ENCODE measurements at places on chromosomes 2 and 18.

GRCh38 chr2:170501421-170502043, 213.6 kb upstream of the SP5 start:
- no peak for DNase-seq

DNA sequence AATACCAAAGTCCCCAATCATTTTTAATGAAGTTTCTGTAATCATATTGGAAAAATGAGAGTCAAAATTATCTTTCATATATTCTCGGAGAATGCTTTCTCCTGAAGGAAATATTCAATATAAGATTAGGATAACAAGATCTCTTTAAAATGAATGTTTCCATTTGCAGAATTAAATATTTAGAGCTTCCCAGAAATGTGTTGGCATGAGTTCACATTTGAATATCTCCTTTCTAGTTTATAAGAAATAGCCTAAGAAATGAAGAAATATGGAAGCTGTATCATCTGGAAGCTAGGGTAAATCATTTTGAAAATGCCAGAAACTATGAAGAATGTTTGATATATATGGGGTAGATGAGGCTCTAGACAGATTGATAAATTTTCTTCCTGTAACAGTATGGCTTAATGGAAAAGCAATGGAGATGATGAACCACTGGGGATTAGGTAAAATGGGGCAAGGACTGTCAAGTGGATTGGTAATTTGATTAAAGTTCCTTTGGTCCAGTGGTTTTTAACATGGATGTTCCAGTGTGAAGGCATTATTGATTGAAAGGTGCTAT, 184.6 kb upstream of the ZNF804A start:
- no peak for DNase-seq

GRCh38 chr18:25298853-25299274, 53.1 kb downstream of the ZNF521 start:
- DNase-seq: no peak

DNA sequence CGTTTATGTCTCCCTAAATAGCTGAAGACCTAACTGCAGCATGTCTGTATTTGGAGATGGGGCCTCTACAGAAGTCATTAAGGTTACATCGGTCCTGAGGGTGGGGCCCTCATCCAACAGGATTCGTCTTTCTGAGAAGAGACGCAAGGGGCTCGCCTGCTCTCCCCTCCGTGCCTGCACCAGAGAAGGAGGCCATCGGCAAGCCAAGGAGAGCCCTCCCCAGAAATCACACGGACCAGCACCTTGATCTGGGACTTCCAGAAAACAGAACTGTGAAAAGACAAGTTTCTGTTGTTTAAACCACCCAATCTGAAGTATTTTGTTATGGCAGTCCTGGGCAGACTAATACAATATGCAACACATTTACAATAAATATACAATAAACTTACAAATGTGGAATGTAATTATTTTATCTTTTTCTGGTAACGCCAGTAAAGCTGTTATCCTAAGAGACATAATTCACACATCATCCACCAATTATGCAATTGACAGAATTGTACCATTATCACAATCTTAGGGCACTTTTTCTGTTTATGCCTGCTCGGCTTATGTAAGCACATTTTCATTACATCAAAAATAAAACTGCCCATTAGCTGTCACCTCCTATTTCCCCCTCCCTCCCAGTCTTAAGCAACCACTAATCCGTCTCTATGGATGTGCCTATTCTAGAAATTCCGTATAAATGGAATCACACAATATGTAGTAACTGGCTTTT, 6.1 kb downstream of the HSBP1L1 start:
- no peak for DNase-seq

DNA sequence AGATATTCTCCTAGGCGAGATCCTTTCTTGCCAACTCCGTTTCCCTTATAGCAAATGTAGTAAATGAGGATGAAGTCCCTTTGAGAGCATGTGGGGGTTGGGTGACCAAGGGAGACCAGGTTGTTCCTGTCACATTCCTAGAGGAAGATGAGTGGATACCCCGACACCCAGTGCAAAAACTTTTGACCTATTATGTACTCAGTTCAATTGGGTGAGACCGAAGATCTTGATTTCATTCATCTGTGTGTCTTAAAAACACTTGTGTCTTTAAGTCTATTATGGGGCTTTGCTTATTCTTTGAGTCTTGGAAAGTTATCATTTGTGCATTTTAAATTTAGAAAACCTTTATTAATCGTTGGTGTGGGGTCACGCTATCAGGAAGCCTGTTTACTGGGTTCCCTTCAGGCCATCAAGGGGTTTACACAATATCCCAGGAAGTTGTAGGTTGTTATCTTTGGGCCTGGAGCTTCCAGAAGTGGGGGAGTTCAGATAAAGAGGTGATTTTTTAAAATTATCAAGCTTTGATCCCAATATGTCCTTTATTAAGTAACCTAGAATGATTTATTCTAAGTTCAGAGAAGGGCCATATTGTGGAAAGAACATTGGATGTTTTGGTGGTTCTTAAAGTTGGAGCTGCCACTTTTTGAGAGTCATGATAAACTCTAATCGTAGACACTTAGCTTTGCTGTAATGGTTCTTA, 2.8 kb downstream of the RHOB start:
- DNase-seq: no peak

DNA sequence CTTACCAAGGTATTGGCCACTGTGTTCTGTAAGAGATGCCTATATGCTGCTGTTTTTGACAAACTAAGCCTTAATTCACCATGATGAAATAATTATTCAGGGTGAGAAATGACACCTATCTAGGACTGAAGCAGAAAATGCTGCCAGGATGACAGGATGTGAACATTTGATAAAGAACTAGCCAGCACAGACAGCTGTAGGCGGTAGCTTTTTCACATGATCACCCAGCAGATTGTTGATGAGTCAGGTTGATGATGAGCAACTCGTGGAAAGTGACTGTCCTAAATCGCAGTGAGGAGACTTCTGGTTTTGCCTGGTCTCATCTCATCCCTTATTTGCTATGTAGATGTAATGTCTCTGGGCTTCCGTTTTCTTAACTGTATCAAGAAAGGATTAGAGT, 144.1 kb downstream of the PRPF40A start:
- DNase-seq: no peak

- DNase-seq: no peak
Measured at GRCh38 chr18:21449367-21450290, 150.9 kb downstream of the ESCO1 start.

DNA sequence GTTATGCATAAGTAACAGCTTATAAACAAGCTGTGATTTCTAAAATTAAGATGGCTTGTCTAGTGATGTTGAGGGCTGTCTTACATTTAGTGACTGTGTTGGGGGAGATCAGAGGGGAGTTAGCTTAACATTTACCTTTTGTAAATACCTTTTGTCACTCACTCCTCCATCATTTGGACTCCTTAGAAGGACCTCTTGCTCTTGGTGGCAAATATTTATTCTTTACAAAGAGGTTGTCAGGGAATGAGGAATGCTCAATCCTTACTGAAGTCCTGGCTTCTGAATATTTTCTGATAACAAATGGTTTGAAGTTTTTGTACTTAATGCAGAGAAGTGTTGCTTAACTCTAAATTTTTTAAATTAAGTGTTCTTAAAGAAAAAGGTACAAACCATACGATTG, 438.8 kb upstream of the FAM98A start:
- DNase-seq: no peak

- no peak for DNase-seq
Measured at GRCh38 chr2:147763861-147764260, 81.0 kb upstream of the ACVR2A start.

DNA sequence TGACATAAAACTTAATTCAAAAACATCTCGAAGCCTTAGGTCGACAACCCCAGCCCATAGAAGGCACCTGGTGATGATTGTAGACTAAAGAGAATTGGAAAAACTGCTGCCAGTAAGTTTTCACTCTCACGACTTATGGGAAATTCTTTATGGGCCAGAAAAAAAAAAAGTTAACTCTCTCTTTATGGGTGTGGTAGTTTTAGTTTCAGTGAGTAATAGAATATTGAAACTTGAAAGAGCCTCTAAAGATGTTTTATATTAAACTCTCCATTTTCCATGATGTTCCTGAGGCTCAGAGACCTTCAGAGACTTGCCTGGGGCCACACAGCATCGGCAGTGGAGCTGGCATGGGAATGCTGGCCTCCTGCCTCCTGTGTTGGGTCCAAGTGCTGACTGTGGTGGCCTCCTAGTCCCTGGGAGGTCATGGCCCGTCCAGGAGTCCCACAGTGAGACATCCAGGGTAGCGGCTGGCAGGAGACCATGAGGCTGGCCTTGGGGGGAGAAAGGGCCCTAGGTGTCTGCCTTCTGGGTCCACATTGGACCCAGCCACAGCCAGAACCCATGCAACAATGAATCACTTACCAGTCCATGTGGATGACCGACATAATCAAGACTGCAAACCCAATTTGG, 158.9 kb downstream of the SEPTIN10 start:
- DNase-seq: no peak

GRCh38 chr18:23585007-23585871, 1.1 kb downstream of the NPC1 start:
- no peak for DNase-seq

DNA sequence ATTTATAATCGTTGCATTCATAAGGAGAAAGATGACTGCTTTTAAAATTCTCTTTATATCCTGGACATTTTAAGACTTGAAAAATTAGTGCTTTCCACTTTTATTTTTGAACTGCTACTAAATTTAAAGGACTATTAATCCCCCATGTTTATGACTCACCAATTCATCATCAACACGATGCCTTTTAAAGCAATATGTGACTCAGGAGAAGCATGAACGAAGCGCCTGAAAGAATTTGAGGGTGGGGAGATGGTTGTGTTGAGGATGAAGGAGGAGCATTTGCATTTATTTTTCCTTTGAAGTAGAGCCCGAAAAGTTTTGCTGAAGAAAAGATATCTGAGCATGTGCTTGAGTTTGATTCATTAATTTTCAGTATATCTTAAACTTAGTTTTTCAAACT, 192.2 kb upstream of the LRRTM1 start:
- DNase-seq: no peak

- DNase-seq: no peak
Measured at GRCh38 chr2:240293557-240294461, 141.7 kb upstream of the GPC1 start.

DNA sequence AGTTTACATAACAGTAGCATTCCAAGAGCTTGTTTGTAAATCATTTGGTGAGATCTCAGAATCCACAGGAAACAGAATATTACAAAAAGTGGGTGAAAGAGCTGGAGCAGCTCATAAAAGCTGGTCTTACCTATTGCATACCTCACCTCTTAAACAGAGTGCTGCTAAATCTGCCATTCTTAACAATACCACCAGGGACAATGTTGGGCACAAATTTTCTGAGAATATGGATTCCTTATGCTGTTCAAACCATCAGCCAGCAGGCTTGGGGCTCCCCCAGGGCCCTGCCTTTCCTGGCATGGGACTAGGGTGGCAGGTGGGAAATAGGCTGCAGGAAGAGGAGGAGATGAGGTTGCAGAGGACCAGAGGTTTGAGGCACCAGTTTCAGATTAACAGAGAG, 55.6 kb downstream of the TGFA start:
- DNase-seq: no peak

DNA sequence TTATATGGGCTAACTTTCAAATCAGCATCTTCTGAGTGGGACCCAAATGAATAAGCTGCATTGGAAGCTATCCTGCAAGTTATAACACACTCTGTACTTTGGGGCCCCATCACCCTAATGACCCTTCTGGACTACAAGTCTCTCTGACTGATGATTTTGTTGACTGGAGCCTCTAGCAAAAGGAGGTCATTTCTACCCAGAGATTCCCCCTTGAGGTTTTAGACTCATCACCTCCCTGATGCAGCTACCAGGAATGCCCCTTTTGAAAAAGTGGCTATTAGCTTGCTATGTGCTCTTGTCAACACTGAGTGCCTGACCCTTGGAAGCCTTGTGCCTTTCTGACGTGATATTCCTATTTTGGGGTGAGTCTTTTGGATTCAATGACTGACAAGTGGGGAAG, 54.5 kb upstream of the NEMP2 start:
- DNase-seq: no peak

DNA sequence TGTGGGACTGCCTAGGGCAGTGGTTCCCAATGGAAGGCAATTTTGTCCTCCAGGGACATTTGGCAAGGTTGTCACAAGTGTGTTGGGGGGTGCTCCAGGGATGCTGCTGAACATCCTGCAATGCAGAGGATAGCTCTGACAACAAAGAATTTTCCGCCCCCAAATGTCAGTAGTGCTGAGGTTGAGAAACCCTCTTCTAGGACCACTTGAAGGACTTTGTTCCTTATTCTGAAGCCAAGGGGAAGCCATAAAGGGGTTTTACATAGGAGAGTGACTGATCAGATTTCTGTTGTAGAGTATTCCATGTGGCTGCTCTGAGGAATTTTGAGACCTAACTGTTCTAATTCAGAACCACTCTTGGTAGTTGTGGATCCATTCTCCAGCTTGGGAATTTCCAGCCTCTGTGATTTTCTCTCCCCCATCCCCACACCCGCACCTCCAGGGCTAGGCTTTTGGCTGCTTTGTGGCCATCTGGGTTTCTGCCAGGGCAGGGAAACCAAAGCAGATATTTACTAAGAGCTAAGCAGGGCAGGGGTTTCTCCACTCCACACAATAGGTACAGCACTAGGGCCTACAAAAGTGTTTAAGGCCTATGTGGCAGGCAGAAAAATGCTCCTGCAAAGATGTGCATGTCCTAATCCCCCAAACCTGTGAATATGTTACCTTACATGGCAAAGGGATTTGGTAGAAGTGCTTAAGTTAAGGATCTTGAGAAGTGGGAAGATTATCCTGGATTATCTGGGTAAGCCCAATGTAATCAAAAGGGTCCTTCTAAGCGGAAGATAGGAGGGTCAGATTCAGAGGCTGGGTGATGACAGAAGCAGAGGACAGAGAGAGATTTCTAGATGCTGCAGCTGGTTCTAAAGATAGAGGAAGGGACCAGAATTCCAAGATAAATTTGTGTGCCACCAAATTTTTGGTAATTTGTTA, 135.4 kb downstream of the TMEM17 start:
- DNase-seq: no peak

GRCh38 chr18:12287131-12287681, 20.8 kb upstream of the TUBB6 start:
- DNase-seq: no peak

GRCh38 chr2:148162871-148163270, 142.0 kb downstream of the MBD5 start:
- DNase-seq: no peak

GRCh38 chr2:238640486-238640885, 207.4 kb upstream of the TWIST2 start:
- DNase-seq: no peak

DNA sequence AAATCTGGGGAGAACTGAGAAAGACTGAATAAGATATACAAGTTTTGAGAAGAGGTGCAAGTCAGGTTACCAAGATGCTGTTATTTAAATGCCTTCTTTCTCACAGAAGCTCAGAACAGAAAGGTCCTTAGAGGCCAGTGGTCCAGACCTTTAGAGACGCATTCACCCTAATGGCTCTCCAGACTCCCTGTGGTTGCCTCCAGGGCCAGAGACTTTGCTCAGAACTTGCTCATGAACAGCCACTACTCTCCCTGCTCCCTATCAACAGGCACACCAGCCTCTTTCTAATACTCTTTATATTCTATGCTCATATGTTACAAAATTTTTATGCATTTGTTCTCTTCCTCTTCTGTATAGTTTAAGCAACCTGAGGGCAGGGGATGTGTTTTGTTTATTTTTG, 349.0 kb upstream of the TNP1 start:
- DNase-seq: no peak

All from activated CD4-positive, alpha-beta T cell treated with anti-CD3 and anti-CD28 coated beads, Interleukin-2, amount 50 U/mL, for 24 hours (primary cell).